Stimulated activated CD4-positive, alpha-beta T cell treated with anti-CD3 and anti-CD28 coated beads, Interleukin-1b, Interleukin-23, amount 100 ng/mL, for 1 hour (primary cell): ENCODE measurements at places on chromosomes 5 and 9.

DNA sequence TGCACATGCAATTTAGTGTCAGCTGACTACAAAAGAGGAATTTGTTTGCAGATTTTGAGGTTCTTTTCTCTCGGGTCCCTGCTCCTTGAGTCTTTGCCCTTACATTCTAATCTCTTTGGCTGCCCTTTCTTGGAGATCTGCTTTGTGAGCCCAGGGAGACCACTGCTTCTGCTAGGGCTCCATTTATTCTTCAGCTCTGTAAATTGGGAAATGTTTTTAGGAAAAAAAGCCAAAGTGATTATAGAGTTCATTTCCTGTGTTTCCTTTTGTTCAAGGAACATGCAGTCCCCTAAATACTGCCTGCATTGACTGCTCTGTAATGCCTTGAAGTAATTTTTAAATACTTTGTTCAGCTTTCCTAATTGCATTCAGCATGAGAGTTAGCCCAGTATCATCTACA lies 197.4 kb downstream of the CSNK1G3 start:
- no peak for DNase-seq

- no peak for DNase-seq
Measured at GRCh38 chr5:91690921-91691320, 307.8 kb upstream of the ARRDC3 start.

- DNase-seq, result no peak
Measured at GRCh38 chr9:20355022-20355421, 267.3 kb downstream of the MLLT3 start.

DNA sequence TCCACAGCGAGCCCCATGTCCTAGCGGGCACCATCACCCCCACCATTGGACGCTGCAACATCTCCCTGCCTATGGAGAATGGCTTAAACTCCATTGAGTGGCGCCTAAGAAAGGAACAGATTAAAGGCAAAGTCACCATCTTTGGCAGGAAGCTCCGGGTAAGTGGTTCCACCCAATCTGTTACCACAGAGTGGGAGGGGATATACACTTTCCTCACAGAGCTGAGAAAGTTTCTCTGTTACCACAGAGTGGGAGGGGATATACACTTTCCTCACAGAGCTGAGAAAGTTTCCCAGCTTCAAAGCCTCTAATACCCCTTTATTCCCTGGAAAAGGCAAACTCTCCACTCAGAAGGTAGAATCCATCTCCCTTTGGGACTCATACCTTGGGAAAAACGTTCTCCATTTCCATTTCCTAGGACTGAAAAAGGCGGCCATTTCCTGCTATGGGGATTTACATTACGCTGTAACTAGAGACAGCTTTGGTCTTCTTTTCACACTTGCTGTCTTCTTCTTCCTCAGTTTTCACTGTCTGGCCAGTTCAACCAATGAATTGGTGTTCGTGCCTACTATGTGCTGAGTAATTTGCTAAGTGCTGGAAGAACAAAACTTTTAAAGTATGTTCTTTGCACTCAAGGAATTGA lies 63.4 kb upstream of the WWC1 start:
- no peak for DNase-seq

GRCh38 chr9:80797831-80798688 lies 891.3 kb downstream of the TLE1 start:
- DNase-seq, result no peak

- no peak for DNase-seq
Measured at GRCh38 chr9:70639853-70640814, 225.7 kb upstream of the KLF9 start.

DNA sequence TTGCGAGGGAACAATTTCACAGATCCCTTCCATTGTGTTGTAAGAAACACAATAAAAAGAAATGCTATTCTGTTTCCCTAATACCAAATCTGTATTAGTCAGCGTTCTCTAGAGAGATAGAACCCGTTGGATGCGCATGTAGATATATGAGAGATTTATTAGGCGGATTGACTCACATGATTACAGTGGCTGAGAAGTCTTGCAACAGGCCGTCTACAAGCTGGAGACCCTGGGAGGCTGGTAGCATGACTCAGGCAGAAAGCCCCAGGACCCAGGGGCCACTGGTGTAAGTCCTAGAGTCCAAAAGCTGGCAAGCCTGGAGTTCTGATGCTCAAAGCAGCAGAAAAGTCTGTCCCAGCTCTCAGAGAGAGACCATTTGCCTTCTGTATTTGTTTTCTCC lies 18.4 kb upstream of the IL17B start:
- DNase-seq, result no peak

- DNase-seq, result no peak
Measured at GRCh38 chr5:36301858-36302603, at the start of gene RANBP3L. RANBP3L (minus strand) TSS chr5:36301902; CDS start chr5:36301416, 486 bp downstream.

GRCh38 chr9:112056996-112057395 lies 118.1 kb downstream of the SUSD1 start:
- DNase-seq, result no peak

DNA sequence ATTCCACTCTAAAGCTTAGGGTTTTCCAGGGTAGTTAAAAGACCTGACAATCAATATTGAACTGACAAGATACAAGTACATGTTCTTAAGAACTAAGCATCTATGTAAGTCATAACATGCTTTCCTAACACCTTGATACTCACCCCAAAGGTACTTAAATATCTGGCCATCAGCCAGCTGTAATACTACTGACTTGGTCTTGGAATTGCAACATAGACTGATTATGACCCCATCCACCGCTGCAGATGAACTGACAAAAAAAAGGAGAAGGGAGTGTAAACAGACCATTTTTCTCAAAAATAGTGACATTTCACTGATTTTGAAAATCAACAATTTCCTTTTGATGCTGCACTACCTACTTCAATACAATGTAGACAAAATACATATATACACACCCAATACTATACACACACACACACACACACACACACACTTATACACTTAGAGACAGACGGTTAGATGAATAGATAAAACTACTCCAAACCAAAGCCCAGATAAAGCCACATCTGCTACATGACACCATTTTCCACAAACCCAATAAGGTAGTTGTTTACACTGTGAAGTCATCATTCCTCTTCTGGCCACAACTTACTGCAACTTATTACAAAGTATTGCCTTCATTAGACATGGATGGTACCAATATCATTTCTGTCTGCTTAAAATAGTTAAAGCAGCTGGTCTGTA lies 30.4 kb downstream of the ELP1 start:
- no peak for DNase-seq

DNA sequence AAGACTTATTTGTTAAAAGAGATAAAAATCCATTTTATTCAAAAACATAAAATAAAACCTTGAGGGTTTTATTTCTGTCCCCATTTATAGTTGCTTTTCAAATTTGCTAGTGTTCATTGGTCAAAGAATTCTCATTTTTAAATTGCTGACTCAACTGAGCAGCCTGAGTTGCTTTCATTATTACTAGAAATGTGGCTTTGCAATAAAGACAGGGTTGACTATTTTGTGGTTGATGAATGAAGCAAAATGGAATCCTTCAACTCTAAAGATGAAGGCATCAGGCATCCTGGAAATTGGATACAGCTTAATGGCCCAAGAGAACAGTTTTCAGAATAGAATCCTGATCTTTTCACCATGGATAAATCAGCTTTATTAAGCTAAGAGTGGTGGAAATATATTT lies 23.9 kb upstream of the PPP3R2 start:
- no peak for DNase-seq

DNA sequence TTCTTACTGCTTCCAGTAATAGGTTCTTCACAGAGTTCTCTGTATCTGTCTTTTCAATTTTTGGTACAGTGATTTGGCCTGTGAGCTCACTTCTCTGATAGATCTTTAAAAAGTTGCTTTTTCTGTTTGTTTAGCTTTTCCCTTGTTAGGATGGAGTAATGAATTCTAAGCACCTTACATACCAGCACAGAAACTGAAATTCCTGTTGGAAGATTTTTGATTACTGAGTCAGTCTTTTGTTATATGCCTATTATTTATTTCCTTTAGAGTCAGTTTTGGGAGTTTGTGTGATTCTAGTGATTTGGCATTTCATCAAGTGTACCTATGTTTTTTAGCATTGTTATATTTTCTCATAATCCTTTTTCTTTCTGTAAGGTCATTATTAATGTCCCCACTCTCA lies 37.6 kb upstream of the IPPK start:
- no peak for DNase-seq

GRCh38 chr5:34804913-34805312 lies 34.1 kb upstream of the TTC23L start:
- no peak for DNase-seq

GRCh38 chr9:136512651-136513071 lies 29.8 kb upstream of the SEC16A start:
- DNase-seq, result no peak

DNA sequence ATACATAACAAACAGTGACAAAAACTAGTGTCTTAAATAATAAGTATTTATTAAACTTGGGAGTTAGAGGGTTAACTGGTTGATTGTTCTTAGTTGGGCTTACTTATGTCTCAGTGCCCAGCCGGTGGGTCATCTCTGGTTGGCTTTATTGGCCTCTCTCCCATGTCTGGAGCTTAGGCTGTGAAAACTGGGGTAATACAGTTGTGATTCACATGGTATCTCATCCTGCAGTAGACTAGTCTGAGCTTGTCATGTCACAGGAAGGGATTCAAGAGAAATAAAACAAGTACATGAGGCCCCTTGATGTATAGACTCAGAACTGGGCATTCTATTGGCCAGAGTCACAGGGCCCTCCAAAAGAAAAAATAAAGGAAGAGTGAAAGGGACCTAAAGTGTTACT lies 466.4 kb upstream of the SMC2 start:
- DNase-seq, result no peak

DNA sequence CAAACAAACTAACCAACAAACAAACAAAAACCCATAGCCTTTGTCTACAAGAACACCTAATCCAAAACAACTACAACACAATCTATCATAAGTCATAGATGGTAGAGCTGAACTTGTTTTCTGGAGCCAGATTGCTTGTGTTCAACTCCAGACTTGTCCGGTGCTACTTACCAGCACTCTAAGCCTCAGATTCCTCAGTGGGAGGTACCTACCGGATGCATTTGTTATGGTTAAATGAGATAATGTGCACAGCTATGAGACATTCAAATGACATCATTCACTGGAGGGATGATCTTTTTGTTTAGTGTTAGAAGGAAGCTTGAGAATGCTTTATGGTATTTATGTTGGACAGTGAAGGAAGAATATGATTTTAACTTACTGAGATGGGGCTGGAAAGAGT lies 592.9 kb upstream of the C9orf72 start:
- no peak for DNase-seq

- no peak for DNase-seq
Measured at GRCh38 chr9:98971168-98971914, 27.6 kb downstream of the COL15A1 start.

DNA sequence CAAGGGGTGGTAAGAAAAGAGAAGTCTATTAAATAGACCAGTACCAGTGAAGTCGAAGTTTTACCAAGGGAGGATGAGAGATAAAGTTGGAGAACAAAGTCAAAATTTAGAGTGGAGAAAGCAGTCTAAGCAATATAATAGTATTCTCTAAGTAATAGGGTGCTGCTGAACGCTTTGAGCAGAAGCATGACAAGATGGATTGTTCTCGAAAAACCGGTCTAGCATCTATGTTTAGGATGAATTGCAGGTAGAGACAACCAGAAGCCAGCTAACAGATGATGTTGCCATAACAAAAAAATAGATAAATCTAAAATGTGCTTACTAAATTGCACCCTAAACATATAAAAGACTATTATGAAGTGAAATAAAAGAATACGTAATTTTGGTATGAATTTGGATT lies 237.0 kb downstream of the PRELID2 start:
- DNase-seq, result no peak

- DNase-seq, result no peak
Measured at GRCh38 chr5:154147666-154148065, 42.9 kb upstream of the GALNT10 start.

GRCh38 chr5:179336126-179336870 lies 9.0 kb downstream of the ADAMTS2 start:
- no peak for DNase-seq

DNA sequence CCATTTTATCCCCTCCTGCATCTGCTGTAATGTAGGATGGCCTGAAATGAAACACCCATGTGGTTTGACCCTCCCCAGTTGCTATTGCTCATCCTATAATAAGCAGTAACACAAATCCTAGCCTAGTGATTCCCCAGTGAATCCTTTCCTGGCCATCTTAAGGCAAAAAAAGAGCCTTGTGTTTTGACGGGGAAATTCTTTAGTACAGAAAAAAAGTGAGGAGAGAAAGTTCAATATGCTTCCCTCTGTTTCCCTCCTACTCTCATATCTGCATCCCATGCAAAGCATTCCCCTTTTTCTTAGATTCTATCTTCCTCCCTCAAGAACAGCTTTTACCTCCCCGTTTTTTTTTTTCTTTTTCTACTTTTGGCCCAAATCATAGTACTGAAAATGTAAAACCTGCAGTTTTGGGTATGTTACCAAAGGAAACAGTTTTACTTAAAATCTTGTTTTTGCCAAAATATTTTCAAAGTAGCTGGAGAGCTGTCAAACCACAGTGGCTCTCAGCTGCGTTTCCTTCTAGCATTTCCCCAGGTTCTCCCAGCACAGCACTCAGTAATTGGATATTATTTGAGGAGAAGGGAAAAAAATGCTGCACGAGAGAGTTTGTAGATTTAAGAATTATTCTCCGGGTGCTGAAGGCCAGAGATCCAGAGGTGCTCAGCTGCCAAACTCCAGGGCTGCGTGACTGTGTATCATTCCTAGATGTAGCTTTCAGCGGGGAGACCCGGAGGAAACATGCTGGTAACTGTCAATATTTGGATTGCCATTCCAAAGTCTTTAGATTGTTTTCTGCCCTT lies 321.4 kb downstream of the NPR3 start:
- DNase-seq, result no peak

- no peak for DNase-seq
Measured at GRCh38 chr5:10424124-10424731, 17.5 kb upstream of the ROPN1L start.

DNA sequence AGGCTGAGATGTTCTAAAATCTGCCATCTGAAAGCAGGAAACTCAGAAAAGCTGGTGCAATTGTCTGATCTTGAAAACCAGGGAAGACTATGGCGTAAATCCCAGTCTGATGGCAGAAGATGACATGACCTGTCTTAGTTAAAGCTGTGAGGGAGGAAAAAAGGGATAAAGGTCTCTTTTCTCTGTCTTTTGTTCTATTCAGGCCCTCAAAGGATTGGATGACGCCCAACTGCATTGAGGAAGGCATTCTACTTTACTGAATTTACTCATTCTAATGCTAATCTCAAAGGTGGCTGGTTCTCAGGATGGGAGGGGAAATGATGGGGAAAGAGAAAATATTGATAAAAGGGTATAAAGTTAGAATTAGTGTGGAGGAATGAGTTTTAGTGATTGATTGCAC lies 312.8 kb upstream of the CTNND2 start:
- no peak for DNase-seq

GRCh38 chr9:129497005-129497812 lies 123.7 kb downstream of the C9orf50 start:
- no peak for DNase-seq

- no peak for DNase-seq
Measured at GRCh38 chr5:29412979-29413378, 1780.5 kb upstream of the CDH6 start.

DNA sequence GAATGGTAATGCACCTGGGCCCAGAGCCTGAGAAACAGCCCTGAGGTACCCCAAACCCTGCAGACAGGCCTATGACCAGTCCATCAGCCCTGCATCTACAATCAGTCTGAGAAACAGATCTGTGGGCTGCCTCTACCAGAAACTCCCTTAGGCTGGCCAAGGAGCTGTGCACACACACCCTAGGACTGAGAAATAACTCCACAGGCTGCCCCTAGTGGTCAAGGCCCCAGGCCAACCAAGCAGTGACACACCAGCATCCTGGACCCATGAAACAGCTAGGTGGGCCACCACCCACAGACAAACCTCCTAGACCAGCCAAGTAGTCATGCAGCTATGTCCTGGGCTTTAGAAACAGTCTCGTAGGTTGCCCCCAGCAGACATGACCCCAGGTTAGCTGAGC lies 253.6 kb upstream of the VLDLR start:
- no peak for DNase-seq
